Type B pancreatic cell (in vitro differentiated cells): ENCODE measurements at places on chromosomes 4 and X.
A peak's percentile ranks its signal among the peaks of the same experiment; 100 is the strongest.

- H3K4me1 ChIP-seq: no peaks in the 10 kb centered on the region
- H3K27ac ChIP-seq: no peak overlapping the region
- H3K27me3 ChIP-seq: no peaks in the 10 kb centered on the region
- peaks cover 50% of the 10 kb centered on the region for H3K36me3 ChIP-seq
- no peak overlapping the region for H3K4me3 ChIP-seq
These were observed 45.4 kb upstream of the STS start for GRCh38 chrX:7102119-7102518.

DNA sequence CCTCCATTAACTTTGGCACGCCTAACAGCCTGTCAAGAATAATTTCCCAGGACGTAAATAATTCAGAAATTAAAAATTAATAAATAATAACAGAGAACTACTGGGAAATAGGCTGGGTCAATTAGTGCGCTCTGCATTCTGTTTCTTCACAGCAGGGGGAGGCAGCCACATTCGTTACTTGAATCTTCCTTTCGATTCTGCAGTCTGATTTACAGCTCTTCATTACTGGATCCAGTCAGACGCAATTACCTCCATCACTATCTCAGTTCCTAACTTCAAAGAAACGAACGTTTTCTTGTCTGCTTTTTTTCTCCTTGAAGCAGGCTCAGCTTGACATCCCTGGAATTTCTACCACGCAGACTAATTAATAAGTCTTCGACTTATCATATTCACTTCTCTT, 9.0 kb upstream of the RPL34 start:
- no peaks in the 10 kb centered on the region for H3K27me3 ChIP-seq
- peaks cover 4% of the 10 kb centered on the region for H3K4me1 ChIP-seq
- H3K27ac ChIP-seq: no peak overlapping the region
- no peak for DNase-seq

DNA sequence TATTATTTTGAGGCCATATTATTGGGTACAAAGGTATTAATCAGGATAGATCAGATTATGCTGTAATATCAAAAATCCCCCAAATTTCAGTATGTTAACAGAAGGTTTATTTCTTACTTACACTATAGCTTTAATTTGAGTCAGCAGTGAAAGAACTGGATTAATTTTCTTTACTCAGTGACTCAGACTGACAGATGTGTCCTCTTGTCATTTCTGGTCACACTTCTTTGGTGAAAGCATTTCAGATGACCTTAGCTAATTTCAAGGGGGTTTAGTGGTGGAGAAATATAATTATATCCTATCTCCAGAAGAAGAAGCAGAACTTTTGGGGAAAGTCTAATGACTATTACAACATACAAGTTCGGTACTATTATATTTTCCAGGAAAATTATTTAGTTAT, 12.4 kb downstream of the DDIT4L start:
- H3K4me1 ChIP-seq: peaks cover 3% of the 10 kb centered on the region
- H3K27ac ChIP-seq: no peak overlapping the region
- no peak for DNase-seq
- no peak overlapping the region for H3K4me3 ChIP-seq
- no peaks in the 10 kb centered on the region for H3K27me3 ChIP-seq

DNA sequence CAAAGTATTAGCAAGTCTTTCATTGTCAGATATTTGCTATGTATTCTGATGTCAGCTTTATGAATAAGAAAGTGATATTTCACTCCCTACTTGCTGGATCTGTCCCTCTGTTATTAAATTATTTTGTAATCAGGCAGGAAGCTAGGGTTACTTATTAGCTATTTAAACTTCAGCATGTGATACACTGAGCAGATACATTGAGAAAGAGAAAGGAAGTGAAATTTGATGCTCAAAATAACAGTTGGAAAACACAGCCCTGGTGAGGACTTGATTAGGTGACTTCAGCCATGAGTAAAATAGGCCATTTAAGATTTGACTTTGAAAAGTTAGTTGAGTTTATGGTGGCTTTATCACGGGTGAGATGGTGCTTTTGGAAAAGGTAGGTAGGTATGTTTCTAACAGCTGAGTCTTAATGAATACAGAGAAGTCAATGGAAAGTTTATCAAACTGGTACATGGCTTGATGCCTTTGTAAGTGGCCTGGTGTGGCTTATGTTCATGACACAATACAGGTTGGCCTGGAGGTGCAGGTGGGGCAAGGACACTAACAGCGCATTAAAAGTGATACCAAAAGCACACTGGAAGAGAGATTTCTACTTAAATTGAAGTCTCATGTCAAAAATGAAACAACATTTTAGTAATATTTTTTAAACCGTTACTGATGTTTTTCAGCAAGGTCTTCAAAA, 321.2 kb upstream of the SPOCK3 start:
- peaks cover 3% of the 10 kb centered on the region for H3K36me3 ChIP-seq

DNA sequence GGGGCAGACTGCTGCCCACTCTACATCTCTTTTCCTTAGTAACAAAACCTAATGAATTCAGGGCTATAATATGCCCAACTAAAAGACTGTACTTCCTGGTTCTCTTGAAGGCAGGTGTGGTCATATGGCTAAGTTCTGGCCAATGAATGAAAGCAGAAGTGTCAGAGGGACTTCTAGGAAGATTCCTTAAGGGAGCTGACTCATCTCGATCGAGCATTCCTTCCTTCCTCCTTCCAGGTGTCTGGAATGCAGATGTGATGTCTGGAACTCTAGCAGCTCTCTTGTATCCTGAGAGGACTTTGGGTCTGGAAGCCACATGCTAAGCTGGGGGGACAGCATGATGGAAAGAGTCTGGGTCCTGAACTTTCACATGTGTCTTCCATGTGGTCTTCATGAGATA, 116.2 kb upstream of the STX18 start:
- H3K27me3 ChIP-seq: no peaks in the 10 kb centered on the region
- DNase-seq: no peak
- H3K4me1 ChIP-seq: peaks cover 4% of the 10 kb centered on the region
- no peak overlapping the region for H3K4me3 ChIP-seq

- H3K27ac ChIP-seq: peak overlapping the region; percentile 68
- H3K4me1 ChIP-seq: peaks cover 18% of the 10 kb centered on the region
- no peak for DNase-seq
These were observed 21.1 kb downstream of the ACOX3 start for GRCh38 chr4:8419222-8420041.

GRCh38 chrX:71514367-71515037, 18.4 kb upstream of the OGT start:
- H3K27ac ChIP-seq: no peak overlapping the region
- no peak overlapping the region for H3K4me3 ChIP-seq
- H3K4me1 ChIP-seq: no peaks in the 10 kb centered on the region

DNA sequence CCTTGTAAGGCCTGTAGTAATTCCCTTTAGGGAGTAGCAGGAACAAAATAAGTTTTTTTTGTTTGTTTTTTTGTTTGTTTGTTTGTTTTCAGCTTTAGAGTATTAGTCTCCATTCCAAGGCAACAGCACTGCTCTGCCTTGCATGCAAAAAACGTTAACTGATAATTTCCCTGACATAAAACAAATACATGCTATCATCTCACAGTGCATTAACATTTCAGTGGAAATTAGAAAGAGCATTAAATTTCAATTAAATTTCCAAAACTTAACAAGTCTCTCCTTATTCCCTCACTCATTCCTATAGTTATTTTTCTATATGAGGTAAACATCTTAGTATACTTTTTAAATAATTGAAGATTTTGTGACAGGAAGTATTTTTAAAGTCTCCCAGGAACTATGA, 378.4 kb upstream of the PCDH7 start:
- H3K4me1 ChIP-seq: no peaks in the 10 kb centered on the region
- DNase-seq: no peak
- H3K36me3 ChIP-seq: no peaks in the 10 kb centered on the region
- H3K27me3 ChIP-seq: no peaks in the 10 kb centered on the region
- no peak overlapping the region for H3K27ac ChIP-seq
- no peak overlapping the region for H3K4me3 ChIP-seq
